ENCODE measurements at places on chromosomes 11 and 22.

DNA sequence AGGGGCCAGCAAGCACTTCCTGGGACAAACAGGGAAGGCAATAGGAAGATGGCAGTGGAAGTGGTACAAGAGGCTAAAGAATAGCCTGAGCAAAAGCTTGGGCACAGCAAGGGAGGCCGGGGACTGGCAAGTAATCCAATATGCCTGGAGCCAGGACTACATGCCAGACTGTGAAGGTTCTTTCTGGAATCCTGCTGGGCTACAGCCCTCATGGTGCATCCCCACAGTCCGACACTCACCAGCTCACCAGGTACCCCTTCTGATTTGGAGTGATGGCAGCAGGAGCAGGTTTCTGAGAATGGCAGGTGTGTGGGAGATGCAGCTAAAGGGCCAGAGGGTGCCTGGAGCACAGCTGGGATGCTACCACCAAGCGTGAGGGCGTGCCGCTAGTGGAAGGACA, 32.2 kb upstream of the POGLUT3 start:
- DNase-seq: no peak

DNA sequence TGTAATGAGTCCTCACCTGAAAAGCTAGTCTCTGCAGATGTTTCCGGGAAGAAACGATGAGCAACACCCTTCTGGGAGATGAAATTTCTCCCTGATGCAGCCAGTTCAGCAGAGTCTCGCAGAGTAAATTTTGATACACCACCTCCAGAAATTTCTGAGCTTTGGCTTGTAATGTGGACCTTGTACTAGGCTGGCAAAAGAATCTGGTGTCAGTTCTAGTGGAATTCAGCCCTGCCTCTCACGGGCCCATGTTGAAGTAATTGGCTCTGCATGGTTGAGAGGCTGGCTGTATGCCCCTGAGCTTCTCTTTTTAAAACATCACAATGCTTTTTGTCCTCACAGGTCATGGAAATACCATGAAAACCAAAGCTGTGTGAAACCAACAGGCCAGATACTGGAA, at the start of gene GLYAT:
TSS of gene GLYAT (minus strand) at position 125 of the 400 bp plus-strand sequence. CDS start 7,447 bp downstream, outside the sequence.
- no peak for DNase-seq

DNA sequence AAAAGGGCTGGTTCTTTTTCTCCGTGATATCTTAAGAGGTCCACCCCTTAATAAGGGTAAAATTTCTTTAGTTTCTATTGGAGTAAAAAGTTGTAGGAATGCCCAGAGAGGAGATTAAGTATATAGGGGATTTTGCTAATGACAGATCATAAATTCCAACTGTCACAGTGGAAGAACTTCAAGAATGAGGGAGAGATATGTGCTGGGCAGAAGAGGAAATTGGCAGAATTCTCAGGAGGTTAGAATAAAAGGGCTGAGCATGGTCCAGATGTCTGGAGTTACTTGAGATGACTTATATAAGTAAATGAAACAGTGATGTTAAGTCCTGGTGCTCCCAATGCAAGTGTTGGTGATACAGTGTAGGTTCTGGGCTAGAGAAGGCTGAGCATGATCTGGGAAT, 417.6 kb upstream of the ARHGAP42 start:
- no peak for DNase-seq

DNA sequence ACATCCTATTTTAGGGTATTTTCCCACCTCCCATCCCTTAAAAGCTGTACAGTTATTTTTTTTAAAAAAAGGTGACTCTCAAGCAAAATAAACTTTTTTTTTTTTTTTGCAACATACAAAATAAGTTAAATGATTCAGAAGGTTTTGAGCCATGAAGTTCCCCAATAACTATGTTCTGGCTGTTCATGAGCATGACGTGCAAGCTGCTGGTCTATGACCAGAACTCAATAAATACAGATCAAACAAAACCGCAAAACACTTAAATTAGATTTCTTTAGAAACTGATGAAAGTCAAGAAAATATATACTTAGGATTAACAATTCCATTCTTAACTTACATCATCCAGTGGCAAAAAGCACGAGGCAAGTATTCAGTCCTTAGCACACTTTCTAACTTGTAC, 24.1 kb upstream of the CLNS1A start:
- DNase-seq: no peak

- no peak for DNase-seq
Measured at GRCh38 chr22:36224245-36224644, 15.1 kb downstream of the APOL2 start.

GRCh38 chr11:118912742-118913410, 12.8 kb downstream of the BCL9L start:
- no peak for DNase-seq
